Gastroesophageal sphincter (tissue), 4 donors: ENCODE measurements at places on chromosomes 13 and 19. TPM values are rescaled to one million over a fixed set of nuclear protein-coding genes. Genes with fewer than 3 reads are reported as not detected.

- ATAC-seq = no peak
Observed at GRCh38 chr13:20669162-20669561, 34.3 kb upstream of the IL17D start.

GRCh38 chr19:33298146-33298911, 4.0 kb downstream of the CEBPA start:
- ATAC-seq = no peak

DNA sequence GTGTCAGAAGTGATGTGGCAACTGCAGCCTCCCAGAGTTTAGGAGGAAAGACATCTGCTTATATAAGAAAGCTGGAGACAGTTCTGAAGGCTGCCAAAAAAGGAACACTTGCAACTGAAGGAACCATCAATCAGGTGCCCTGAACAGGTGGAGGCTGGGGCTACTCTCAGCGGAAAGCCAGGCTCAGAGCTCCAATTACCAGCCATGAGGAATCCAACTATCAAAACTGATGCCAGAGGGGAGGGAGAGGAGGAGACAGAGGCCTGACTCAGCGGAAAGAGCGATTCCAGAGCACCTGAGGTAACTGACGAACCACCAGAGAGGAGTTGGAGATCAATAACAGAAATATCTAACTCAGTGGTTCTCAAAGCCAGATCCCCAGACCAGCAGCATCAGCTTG, 24.3 kb downstream of the LEUTX start:
- ATAC-seq = no peak

GRCh38 chr19:38151242-38151641, 72.8 kb downstream of the DPF1 start:
- ATAC-seq = no peak

ZNF230 gene
- 6.1 TPM for total RNA-seq

SLC25A23 gene
- 222 TPM for total RNA-seq

GRCh38 chr19:4971424-4971793, 2.5 kb downstream of the KDM4B start:
- ATAC-seq = no peak
